ENCODE measurements at places on chromosomes 2 and 18.

DNA sequence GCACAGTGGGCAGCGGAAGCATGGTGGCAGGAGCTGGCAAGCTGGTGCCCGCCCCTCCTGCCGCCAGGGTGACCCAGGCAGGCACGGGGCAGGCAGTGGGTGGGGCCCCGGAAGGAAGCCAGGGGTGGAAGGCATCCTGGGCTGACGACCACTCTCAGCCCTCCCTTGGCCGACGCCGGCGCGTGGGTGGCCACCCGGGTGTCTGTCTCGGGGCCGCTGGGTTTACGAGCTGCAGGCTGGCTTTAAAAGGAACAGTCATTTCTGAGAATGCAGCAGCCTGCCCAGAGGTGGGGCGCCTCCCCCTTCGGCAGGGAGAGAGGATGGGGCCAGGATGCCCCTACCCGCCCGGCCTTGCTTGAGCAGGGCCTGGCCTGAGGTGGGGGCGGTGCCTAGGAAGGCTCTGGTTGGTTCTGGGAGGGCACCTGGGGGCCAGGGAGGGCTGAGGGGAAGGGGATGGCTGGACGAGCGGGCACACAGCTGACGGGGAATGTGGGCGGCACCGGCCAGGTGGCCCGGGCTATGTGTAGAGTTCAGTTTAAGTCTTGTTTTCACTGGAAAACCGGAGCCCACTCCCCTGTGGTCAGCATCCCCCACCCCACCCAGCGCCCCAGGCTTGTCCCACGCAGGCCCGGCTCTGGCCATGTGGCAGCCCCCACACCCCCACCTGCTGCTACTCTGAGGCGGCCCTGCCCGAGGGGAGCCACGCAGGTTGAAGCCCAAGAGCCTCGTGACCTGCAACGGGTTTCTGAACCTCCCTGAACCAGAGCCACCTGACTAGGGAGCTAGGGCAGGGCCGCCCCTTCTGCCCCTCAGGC is 6.3 kb downstream of the BOK start:
- no peak for DNase-seq

GRCh38 chr2:184956856-184957255 is 358.5 kb downstream of the ZNF804A start:
- no peak for DNase-seq

GRCh38 chr2:29139152-29139551 is 23.9 kb downstream of the CLIP4 start:
- no peak for DNase-seq

GRCh38 chr2:240795454-240795853 is 24.6 kb downstream of the KIF1A start:
- no peak for DNase-seq

- no peak for DNase-seq
Measured at GRCh38 chr18:3458378-3458777, 8.4 kb downstream of the TGIF1 start.

Data from activated gamma-delta T cell treated with anti-CD3 and anti-CD28 coated beads, Interleukin-2, amount 50 U/mL, for 16 hours (primary cell).